Caudate nucleus (tissue), 63 donors: ENCODE measurements at places on chromosomes 12 and 14.

DNA sequence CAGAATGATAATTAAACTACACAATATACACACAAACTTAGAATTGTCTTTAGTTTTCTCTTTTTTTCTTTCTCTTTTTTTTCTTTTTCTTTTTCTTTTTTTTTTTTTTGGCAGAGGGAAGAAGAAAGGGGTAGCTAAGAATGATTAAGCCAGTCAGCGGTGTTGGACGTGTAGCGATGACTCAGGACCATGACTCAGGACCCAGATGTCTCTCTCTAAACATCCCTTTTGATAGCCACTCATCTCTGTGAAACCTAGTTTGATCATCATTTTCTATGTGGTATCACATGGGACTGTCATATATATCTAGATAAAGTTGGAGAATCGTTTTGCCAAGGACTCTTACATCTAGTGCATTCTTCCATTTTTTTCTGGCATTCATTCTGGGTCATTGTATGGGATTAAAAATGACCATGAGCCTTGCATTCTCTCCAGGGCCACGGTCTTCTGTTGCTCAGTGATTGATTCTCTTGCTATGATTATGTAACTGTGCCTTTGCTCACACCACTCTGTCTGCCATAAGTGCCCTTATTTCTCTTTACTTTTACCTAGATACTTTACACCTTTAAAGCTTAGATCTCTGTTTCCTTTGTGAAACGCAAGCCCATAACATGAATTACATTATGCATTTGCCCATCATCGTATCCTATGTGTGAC lies 26.6 kb upstream of the NRXN3 start:
- no peak for DNase-seq

GRCh38 chr12:113161415-113162016 lies 12.0 kb downstream of the CFAP73 start:
- DNase-seq, result peak; percentile 94

DNA sequence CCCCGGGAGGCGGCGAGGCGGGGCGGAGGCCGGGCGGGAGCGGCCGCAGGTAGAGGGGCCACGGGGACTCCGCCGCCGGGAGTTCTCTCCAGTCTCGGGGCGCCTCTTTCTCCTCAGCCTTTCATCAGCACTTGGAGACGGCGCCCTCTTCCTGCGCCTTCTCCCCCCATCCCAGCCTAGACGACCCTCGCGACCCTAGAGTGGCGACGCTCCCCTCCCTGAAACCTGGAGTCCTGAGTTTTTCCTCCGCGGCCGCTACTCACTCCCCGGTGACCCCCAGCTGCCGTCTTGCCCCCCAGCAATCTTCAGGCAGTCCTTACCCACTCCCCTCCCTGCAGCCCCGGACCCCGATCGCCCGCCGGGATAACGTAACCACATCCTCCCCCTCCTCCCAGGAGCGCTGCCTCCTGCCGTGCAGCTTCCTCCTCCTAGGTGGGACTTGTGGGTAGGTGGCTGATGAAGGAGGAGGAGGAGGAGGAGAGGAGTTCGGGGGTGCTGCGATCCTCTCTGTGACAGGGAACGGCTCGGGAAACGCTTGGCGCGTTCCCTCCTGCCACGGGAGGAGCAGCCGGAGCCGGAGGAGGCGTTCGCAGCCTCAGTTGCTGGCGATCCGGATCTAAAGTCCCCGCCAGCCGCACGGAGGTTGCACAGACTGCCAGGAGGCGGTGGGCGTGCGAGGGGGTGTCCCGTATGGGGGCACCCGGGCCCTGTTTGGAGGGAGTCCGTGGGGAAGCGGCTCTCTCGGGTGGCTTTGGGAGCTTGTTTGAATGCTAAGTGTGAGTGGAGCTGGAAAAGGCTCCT lies 891 bp downstream of the PLEKHA5 start:
- DNase-seq, result peak; percentile 47

- no peak for DNase-seq
Observed at GRCh38 chr12:66879409-66879808, 200.5 kb upstream of the GRIP1 start.

GRCh38 chr12:3996322-3996721 lies 123.1 kb upstream of the PARP11 start:
- DNase-seq, result no peak

DNA sequence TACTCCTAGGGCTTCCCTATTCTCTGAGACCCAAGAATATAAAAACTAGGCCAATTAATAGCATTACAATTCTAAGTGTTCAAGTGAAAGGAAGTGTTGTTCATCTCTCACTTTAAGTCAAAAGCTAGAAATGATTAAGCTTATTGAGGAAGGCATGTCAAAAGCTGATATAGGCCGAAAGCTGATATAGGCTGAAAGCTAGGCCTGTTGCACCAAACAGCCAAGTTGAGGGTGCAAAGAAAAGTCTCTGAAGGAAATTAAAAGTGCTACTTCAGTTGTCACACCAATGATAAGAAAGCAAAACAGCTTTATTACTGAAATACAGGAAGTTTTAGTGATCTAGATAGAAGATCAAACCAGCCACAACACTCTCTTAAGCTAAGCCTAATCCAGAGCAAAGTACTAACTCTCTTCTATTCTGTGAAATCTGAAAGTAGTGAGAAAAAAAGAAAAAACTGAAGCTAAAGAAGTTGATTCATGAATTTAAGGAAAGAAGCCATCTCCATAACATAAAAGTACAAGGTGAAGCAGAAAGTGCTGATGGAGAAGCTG lies 68.9 kb downstream of the SLC6A15 start:
- no peak for DNase-seq

DNA sequence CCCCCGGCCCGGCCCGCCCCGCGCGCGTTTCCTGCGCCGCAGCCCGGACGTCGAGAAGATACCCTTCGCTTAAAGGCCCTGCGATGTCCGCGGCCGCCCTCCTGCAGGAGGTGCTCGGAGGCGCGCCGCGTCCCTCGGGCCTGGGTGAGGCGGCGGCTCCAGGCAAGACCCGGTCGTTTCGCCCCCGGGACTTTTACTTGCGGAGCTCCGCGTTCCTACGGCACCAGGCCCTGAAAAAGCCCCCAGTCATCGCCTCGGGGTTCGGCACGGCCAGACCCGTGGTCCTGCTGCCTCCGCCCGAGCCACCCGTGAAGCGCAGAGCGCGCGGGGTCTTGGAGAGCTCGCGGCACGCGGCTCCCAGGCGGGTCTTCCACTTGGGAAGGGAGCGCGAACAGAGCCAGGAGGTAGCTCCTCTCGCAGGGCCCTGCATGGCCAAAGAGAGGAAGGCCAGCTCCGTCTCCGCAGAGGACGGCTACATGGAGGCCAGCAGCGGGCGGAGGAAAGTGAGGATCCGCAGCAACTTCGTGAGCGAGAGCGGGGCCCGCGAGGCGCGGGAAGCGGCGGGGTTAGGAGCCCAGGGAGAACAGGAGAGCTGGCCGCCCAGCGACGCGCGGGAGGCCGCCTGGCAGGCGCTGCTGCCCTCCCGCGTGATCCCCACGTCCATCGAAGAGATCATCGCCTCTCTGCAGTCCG lies 26.9 kb downstream of the TTC6 start:
- DNase-seq, result no peak

- DNase-seq, result no peak
Observed at GRCh38 chr14:103016594-103016993, 40.8 kb downstream of the CDC42BPB start.

GRCh38 chr14:84825481-84826251 lies 704.3 kb upstream of the FLRT2 start:
- DNase-seq, result no peak

- DNase-seq, result no peak
Observed at GRCh38 chr14:61481701-61482100, 160.3 kb downstream of the PRKCH start.

- no peak for DNase-seq
Observed at GRCh38 chr12:75489613-75490210, 9.2 kb downstream of the GLIPR1 start.

DNA sequence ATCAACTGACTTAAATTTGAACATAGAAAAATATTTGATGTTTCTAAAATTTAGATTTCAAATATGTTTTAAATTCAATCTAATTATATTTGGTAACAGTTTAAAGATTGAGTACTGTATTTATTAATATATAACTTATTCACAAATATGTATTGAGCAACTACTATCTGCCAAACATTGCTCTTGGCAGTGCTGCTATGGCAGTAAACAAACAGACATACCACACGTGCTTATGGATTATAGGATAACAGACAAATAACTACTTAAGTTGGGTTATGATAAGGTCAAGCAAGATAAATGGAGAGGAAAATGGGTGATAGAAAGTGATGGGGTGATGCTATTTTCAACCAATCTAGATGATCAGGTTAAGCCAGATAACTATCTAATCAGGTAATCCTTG lies 538.1 kb downstream of the C12orf50 start:
- no peak for DNase-seq

DNA sequence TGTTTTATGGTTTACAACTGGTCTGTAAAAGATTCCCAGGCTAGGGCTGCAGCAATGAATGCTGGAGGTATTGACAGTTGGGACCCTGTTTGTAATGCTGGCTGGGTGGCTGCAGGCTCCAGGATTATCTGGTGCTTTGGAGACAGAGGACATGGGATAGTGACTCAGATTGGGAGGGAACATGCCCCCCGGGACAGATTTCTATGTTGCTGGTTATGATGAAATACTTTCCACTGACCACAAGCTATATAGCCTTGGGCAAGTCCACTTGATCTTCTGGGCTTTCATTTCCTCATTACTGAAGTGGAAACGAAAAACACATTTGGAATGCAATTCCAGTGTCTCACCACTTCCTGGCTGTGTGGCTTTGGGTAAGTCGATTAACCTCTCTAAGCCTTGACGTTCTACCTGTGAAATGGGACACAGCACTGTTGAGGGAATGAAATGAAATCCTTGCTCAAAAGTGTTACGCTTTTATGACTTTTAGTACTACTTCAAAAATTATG lies 6.3 kb upstream of the TPCN1 start:
- no peak for DNase-seq

GRCh38 chr14:86481104-86481503 lies 951.2 kb downstream of the FLRT2 start:
- DNase-seq, result no peak

- DNase-seq, result no peak
Observed at GRCh38 chr12:132488127-132489077, 1.5 kb upstream of the FBRSL1 start.

DNA sequence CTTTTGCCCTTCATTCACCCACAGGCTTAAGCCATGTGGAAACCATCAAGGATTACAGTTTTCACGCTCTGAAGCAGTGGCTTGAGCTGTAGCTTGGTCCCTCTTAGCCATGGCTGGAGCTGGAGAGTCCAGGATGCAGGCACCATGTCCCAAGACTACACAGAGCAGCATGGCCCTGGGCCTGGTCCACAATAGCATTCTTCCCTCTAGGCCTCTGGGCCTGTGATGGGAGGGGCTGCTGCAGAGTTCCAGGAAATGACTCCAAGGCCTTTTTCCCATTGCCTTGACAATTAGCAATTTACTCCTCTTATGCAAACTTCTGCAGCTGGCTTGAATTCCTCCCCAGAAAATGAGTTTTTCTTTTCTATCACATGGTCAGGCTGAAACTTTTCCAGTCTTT lies 211.3 kb downstream of the RERGL start:
- no peak for DNase-seq

DNA sequence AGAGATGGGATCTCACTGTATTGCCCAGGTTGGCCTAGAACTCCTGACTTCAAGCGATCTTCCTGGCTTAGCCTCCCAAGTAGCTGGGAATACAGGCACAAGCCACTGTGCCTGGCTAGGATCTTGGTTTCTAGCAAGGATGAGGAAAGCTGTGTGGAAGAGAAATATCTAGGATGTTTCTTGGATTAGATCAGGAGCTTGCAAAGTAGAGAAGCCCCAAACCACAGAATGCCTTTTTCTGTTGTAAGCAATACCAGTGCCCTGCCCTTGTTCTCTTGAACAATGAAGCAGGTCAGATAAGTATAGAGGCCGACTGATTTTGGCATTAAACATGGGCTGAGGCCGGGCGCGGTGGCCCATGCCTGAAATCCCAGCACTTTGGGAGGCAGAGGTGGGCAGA lies 44.3 kb upstream of the STRN3 start:
- DNase-seq, result no peak

DNA sequence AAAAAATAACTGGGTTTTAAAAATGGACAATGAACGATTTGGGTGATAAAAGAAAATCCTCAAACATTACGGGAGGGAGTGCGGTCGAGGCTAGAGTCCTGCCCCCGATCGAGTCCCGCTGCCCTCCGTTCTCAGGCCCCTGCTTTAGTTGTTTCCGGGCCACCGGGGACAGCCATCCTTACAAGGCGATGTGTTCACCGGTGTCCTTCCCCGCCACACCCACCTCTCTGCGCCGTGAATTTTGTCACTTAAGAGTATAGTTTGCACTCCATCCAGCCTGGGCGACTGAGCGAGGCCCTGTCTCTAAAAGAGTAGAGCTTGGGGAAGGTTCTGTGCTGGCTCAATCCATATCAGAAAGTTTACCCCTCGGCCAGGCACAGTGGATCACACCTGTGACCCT lies 2.9 kb downstream of the ULK1 start:
- no peak for DNase-seq

GRCh38 chr12:113262710-113263109 lies 41.4 kb downstream of the TPCN1 start:
- no peak for DNase-seq

- no peak for DNase-seq
Observed at GRCh38 chr14:73003681-73004080, 23.2 kb downstream of the ZFYVE1 start.

GRCh38 chr14:85762526-85762925 lies 232.6 kb downstream of the FLRT2 start:
- DNase-seq, result no peak

- DNase-seq, result no peak
Observed at GRCh38 chr14:77190977-77191376, 9.4 kb downstream of the TMEM63C start.

GRCh38 chr12:72570601-72571000 lies 298.4 kb downstream of the TRHDE start:
- no peak for DNase-seq

GRCh38 chr12:39619316-39619659 lies 315 bp downstream of the ABCD2 start:
- DNase-seq, result no peak

GRCh38 chr12:34347367-34347766 lies 325.1 kb downstream of the ALG10 start:
- DNase-seq, result no peak

DNA sequence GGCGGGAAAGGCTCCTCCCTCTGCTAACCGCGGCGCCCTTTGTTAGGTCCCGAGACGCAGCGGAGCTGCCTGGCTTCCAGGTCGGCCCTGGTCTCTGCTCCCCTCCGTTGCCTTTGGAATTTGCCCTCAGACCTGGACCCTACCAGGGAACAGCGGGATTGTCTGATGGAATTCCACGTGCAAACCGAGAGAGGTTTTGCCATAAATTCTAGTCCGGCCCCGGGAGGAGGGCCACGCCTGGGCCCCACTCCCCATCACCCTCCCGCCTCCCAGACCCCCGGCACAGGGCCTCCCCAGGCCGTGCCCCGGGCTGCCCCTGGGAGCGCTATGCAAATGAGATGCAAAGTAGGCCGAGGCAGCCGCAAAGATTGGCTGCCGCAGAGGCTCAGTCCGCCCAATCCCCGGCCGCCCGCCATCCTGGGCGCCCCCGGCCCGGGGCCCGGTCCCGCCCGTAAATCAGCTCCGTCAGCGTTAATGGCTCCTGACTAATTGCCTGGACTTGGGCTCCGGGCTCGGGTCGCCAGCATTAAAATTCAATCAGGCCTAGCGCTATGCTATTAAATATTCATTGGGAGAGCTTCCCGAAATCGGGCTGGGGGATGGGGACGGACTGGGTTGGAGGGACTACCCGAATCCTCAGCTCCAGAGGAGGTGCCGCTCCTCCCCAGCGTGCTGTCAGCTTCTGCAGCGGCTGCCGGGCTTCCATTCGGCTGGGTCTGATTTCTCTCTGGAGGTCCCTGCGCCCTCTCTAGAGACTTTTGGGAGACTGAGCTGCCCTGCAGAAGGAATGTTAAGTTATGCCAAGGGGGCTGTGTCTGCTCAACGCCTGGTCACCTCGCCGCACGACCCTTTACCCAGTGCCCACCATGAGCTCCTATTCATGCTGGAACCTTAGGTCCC lies 15.7 kb upstream of the FIGNL2 start:
- no peak for DNase-seq
